GM23338 (cell line): ENCODE measurements at places on chromosomes 6 and 20. TPM values are rescaled to one million over a fixed set of nuclear protein-coding genes. Genes with fewer than 3 reads are reported as not detected.

Gene AURKA
- 75.8 and 96.9 TPM in 2 replicates for total RNA-seq

Gene ATXN1
- 8.2 and 9.1 TPM in 2 replicates for total RNA-seq

Gene LY6G6C
- total RNA-seq = not detected in 2 replicates

DNA sequence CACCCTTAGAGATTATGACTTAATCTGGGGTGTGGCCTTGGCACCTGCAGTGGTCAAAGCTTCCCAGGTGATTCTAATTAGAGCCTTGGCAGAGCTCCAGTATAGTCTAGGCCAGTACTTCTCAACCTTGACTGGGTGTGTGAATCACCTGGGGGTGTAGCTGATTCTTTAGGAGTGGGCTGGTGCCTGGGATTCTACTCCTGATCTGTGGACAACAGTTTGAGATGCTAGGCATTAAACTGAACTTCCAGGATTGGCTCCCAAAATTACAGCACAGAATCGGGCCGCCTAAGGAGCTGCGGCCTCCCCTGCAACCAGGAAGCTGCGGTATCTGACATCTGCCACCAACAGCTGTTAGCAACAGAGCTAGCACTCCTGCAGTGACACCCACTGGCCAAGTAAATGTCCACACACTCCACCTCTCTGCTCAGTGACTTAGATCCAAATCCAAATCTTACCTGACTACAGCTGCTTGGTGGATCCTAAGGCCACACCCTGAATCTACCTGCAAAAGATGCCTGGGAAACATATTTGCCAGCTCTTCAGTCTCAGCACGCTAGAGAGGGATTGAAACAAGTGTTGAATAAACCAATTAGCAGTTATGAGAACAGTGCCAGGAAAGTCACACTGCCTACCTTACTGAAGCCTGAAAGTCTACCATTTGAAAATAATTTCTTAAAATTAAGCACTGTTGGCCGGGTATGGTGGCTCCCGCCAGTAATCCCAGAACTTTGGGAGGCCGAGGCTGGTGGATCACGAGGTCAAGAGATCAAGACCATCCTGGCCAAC lies 126.7 kb downstream of the UNC5CL start:
- DNase-seq = peak; percentile 69

DNA sequence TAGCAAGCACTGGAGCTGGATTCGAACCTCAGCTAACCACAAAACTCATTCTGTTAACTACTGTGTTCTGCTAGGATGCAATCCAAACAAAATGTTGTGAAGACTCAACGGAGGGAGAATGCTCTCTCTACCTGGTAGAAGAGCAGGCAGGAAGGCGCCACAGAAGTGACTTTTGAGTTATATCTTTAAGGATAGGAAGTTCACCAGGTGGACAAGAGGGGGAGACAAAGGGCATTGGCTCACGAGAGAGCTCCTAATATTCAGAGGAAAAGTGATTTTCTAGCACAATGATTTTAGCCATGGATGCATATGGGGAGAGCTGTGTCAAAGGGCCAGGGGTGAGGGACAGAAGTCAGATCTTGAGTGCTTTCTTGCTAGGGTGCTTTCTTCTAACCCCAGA lies 108.4 kb upstream of the MAFB start:
- peak; percentile 76 for DNase-seq

GRCh38 chr6:152110886-152111820 lies 303.7 kb downstream of the ESR1 start:
- DNase-seq = no peak
